GM04504 (cell line): ENCODE measurements at places on chromosomes 7 and 10.
A peak's percentile ranks its signal among the peaks of the same experiment; 100 is the strongest.

GRCh38 chr7:115024276-115024675, 102.4 kb downstream of the MDFIC start:
- no peak for DNase-seq

GRCh38 chr10:88190540-88191235, 327.3 kb downstream of the PTEN start:
- DNase-seq: no peak

DNA sequence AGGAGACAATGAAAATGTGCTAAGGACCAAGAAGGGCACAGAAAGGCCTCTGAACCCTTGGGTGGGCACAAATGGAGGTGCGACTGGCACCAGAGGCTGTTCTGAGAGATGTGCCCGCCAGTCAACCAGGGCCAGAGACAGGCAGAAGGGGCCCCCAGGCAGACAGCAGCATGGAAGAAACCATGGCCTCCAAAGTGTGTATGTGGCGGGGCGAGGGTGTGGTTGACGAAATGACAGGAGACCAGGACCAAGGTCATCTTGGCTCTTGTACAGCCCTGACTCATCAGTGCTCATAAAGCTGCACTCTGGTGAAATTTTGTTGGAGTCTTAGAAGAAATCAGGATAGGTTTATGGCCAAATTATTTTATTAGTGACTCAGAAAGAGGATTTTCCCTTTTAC, 4.0 kb upstream of the MRPS24 start:
- peak; percentile 92 for DNase-seq

DNA sequence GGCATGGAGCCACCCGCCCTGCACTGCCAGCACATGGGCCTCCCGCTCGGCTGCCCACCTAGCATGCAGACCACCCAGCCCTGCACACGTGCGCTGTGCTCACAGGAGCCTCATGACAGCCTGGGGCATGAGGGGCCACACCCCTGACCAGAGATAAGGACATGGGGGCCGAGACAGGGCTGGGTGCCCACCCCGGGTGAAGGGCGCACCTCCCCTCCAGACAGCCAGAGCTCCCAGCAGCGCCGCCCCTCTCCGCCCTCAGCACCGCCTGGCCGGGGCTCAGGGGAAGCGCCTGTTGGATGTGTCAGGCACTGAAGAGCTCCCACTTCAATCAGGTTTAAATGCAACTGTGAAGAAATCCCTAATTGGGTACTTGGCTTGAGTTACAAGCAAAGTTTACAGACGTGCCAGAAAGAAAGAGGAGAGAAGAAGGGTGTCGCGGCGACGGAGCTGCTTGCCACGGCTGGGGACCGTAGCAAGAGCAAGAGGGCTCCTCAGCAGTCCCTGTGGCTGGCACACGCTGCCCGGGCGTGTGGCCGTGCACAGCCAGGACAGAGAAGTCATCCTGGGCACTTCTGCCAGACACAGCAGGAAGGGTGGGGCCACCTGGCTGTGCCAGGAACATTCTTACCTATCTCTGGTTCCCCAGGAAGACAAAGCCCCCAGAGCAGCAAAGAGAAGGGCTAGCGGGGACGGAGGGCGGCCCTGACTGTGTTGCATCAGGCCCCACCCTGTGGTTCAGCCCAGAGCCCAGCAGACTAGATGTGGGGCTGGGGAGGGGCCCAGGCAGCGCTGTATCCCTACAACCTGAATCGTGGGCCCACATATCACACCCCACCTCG, 247.4 kb downstream of the ELFN1 start:
- DNase-seq: no peak

- no peak for DNase-seq
Measured at GRCh38 chr10:48970654-48971053, 31.0 kb upstream of the LRRC18 start.

DNA sequence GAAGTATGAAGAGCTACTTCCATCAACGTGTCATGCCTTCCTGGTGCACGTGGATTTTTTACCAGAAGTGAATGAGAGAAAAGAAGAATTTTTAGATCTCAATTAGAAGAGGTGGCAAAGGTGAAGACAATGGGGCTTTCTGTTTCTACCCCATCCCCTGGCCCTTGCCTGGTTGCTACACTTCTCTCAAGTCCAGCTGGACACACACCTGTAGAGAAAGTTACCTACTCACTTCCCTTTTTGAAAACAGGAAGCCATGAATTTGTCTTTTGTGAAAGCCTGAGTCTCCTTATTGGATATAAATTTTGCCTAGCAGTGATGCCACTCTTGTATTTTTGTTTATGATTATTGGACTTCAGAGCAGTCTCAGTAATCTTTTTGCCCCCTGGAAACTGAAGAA, 142.9 kb upstream of the AKR1E2 start:
- DNase-seq: no peak

DNA sequence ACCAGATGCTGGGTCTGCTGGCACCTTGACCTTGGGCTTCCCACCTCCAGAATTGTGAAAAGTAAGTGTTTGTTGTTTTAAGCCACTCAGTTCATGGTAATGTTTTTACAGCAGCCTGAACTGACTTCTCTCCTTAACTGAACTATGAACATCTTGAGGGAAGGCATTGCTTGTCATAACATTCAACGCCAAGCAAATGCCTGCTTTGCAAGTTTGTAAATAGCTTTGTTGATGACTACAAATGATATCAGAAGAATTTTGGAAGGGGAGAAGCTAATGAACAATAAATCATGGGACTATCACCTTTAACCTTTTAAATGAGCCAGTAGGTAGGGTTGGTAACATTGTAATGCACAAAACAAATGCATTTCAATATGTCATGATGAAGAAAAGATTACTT, 402.4 kb upstream of the ADARB2 start:
- DNase-seq: no peak

DNA sequence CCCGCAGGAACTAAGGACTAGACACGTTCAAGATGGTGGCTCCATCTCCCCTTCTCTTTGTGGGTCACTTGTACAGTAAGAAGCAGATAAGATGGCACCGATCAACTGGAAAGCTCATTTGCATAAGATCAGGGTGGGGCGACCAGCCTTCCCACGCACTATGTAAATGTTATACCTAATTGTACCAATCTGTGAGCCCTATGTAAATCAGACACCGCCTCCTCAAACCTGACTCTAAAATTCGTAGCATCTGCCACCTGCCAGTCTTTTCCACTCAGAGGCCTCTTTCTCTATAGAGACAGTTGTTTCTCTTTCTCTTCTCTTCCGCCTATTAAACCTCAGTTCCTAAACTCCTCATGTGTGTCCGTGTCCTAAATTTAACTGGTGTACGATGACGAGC, 324.5 kb downstream of the PHF14 start:
- no peak for DNase-seq

DNA sequence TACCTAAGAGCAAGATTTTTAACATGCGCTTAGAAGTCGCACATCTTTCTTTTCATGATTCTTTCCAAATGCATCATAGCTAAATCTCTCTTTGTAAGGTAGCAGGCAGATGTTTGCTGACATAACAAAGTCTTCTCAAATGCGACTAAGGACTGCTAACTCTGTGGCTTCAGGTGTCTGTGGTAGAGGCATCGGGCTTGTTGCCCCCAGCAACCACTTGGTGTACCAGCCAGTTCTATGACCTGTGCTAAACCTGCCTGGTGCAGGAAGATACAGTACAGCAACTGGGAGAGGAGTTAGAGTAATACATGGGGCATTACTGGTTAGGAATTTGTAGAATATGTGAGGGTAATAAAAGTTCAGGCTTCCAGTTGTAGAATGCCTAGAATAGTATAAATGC, 654.1 kb downstream of the NRG3 start:
- DNase-seq: no peak

DNA sequence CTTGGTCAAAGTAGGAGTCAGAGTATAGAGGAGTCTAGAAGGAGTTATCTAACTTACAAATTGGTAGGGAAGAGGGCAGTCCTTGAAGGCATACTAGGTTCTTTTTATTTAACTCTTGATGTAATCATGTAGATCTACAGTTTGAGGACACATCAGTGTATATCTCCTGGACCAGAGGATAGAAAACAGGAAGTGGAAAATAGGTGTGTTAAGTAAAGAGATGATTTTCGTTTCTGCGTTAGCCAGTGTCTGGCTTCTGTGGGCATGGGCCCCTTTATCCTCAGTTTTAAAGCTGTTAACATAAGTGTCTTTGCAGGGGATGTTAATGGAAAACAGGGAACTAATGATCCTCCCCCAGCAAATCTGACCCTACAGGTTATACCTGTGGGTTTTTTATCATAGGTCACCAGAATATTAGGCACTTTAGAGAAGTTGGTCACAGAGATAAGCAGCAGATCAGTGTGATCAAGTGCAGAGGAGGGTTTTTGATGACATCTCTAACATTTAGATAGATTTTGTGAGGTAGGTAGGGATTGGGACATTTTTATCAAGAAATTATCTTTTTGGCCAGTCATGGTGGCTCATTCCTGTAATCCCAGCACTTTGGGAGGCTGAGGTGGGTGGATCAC, 58.6 kb upstream of the PRSS1 start:
- DNase-seq: no peak
